CD8-positive, alpha-beta memory T cell (primary cell): ENCODE measurements at places on chromosomes 3 and 15. TPM values are rescaled to one million over a fixed set of nuclear protein-coding genes. Genes with fewer than 3 reads are reported as not detected.

PPP2R3A gene
- total RNA-seq, result 0.22 TPM

NRROS gene
- 15.6 TPM for total RNA-seq

FANCD2OS gene
- not detected for total RNA-seq

MYLK gene
- 0.09 TPM for total RNA-seq

THSD4 gene
- total RNA-seq, result not detected

SCG5 gene
- total RNA-seq, result 0.28 TPM

VGLL3 gene
- not detected for total RNA-seq

LRRC34 gene
- 2.5 TPM for total RNA-seq

HES1 gene
- total RNA-seq, result not detected

GOLGA8Q gene
- total RNA-seq, result 1.0 TPM

OR5K2 gene
- not detected for total RNA-seq

PARP9 gene
- total RNA-seq, result 13.4 TPM

GAP43 gene
- not detected for total RNA-seq

CP gene
- not detected for total RNA-seq

RTP4 gene
- 3.1 TPM for total RNA-seq

LRTM1 gene
- total RNA-seq, result not detected

SGO1 gene
- 15.6 TPM for total RNA-seq

NME9 gene
- not detected for total RNA-seq

CDCP1 gene
- 0.96 TPM for total RNA-seq

GOLGA8T gene
- total RNA-seq, result not detected

AGTR1 gene
- total RNA-seq, result not detected

TGM4 gene
- not detected for total RNA-seq

IQCF5 gene
- total RNA-seq, result not detected

TFRC gene
- 687 TPM for total RNA-seq

TP63 gene
- 0.82 TPM for total RNA-seq

LMAN1L gene
- total RNA-seq, result not detected

ATR gene
- total RNA-seq, result 38.9 TPM

UQCRC1 gene
- 244 TPM for total RNA-seq

PHLDB2 gene
- 2.2 TPM for total RNA-seq

RNF168 gene
- total RNA-seq, result 31.1 TPM

C3orf22 gene
- not detected for total RNA-seq

P2RY13 gene
- not detected for total RNA-seq

POLQ gene
- total RNA-seq, result 12.4 TPM

TYRO3 gene
- total RNA-seq, result 2.0 TPM

PPIP5K1 gene
- total RNA-seq, result 35.6 TPM

ERICH6 gene
- 0.39 TPM for total RNA-seq

FRMD5 gene
- total RNA-seq, result 0.44 TPM

CAMKV gene
- 0.77 TPM for total RNA-seq

DPPA2 gene
- not detected for total RNA-seq

ISG20 gene
- 27.2 TPM for total RNA-seq

DOCK3 gene
- 2.0 TPM for total RNA-seq

TNNC1 gene
- 2.2 TPM for total RNA-seq

MLF1 gene
- 3.8 TPM for total RNA-seq

PLA2G4D gene
- total RNA-seq, result not detected

TM6SF1 gene
- 0.78 TPM for total RNA-seq
